ENCODE measurements at places on chromosomes 16 and 17.

DNA sequence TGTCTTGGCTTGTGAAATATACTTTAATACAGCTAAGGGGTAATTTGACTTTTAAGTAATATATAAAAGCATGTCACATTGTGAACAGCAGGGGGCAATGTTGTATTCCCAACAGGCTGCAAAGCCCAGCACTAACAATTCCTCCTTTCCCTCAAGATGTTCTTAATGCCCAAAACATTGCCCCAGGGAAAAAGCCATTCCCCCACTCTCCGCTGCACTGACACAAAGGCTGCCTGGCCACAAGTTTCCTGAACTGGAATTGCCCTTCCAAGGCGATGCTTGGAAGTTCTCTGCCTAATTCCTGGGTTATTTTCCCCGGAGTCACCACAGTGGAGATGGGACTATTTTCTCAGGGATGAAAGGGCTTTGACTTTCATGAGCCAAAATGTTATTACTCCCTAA, 27.2 kb downstream of the CLEC16A start:
- no peak for DNase-seq

GRCh38 chr16:79301051-79301450, 299.5 kb downstream of the MAF start:
- DNase-seq = no peak

GRCh38 chr16:78735337-78735736, 635.9 kb downstream of the WWOX start:
- DNase-seq = no peak

DNA sequence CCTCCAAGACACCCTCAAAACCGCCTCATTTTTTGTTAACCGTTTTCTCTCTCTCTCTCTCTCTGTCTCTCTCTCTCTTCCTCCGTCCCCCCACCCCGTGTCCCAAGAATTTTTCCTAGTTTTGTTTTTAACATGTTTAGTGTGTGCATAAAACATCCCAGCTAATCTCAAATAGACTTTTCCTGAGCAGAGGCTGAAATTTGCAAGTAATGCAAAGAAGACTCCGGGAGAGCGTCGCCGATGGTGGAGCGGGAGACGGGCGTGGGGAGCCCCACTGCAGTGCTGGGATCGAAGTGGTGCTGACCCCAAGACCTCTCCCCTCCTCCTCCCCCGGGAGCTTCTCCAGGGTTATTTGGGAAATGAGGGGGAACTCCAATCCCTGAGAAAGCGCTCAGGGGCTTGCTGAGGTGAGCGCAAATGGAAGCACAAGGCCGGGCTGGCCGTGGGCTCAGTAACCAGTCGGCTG, 4.7 kb upstream of the DLX4 start:
- DNase-seq = no peak

GRCh38 chr17:19460700-19461099, 49.7 kb downstream of the RNF112 start:
- DNase-seq = no peak

GRCh38 chr16:10601444-10602408, 21.3 kb upstream of the EMP2 start:
- DNase-seq = no peak

DNA sequence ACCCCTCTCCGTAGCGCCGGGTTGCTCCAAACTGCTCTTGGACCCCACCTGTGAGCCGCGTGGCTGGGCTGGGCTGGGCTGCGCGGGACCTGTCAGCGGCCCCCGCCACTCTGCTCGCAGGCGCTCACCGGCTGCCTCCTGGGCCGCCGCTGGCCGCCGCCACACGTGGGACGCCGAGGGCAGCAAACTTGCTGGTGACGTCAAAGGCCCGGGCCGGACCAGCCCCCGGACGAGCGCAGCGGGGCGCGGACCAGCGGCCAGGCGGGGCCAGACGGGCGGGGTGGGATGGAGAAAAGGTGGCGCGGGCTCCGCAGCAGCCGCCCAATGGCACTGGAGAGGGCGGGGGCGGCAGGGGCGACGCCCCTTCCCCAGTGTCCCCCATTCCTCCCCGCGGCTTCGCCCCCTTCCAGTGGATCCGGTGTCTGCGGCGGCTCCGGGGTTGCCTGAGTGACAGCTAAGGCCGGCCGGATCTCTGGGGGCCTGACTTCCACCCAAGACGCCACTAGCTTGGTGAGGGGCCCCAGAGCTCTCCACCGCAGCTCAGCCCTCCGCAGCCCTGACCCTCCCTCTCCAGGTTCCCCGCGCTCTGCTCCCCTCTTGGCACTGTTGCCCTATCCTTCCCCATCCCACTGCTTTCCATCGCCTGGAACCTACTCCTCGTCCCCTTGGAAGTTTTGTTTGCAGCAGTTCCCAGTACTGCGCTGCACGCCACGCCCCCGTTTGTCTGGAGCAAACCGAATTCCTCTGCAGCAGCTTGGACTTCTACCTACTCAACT, at the start of gene HS3ST3A1:
HS3ST3A1 (minus strand) TSS at position 154 of the 776 bp plus-strand sequence. CDS start 800 bp downstream, outside the sequence.
- DNase-seq = peak; percentile 80

- DNase-seq = no peak
Measured at GRCh38 chr16:29994600-29995323, 655 bp downstream of the HIRIP3 start.

DNA sequence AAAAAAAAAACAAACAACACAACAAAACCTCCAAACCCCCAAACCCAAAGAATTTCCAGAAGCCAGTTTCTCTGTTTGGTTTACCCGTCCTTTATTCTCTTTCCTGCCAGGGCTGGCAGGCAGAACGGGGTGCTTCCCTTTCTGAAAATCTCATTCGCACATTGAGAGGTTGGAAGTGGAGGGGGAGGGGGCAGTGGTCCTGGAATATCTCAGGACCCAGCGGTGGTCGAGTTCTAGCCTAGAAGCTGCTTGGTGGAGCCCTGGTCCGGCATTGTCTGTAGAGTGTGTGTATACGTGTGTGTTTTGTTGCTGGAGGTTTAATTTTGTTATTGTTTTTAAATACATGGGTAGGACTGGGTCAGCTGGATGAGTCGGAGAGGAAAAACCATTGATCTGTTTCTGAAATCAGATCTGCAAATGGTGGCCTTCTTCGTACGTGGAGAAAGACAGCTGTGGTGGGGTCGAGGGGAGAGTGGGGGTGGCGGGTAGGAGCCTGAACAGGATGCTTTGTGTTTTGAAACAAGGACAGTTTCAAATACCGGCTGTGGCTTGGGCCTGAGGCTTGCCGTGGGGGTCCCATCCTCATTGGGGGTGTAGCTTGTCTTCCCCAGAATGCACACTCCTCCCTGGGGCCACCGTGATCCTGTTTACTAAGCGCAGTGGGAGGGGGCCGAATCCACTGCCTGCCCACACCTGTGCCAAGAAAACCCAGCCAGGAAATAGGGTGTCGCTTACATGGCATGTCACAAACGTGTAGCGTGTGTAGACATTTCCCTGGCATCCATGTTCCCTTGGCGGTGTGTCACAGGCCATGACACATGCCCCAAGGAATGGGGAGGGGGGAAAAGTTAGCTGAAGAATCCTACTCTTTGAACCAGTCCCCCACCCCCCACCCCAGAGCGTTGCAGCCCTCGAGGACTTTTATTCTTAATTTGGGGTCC, 1.6 kb downstream of the CMIP start:
- no peak for DNase-seq

DNA sequence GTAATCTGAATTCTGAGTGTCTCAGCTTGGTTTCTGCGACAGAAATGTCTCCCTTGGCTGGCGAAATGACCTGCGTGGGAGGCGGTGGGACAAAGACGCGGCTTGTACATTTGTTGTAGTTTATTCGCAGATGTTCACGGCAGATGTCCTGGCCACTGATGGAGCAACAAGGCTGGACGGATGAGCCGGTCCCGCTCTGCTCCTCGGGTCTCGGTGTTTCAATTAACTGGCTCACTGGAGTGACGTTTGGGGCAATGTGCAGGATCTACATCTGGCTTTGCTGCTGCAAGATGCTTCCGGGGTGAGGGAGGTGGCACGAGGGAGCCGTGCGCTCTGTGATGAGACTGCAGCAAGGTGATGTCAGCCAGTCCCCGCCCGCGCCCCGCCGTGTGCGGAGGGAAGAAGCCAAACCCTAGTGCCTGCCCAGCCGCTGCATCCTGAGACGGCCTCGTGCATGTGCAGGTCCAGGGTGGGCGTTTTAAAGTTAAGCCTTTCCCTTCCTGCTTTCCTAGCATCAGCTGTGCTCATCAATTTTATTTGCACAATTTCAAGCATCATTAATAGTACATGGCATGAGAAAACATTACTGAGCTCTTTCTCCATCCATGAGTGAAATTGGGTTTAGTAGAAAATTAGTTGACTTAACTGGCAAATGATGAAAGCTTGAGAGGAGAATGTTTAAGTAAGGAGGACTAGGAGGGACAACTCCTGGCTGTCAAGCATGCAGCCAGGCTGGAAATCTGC, 44.4 kb downstream of the MGAT5B start:
- no peak for DNase-seq

- no peak for DNase-seq
Measured at GRCh38 chr17:58378733-58379510, 26.9 kb upstream of the SUPT4H1 start.

DNA sequence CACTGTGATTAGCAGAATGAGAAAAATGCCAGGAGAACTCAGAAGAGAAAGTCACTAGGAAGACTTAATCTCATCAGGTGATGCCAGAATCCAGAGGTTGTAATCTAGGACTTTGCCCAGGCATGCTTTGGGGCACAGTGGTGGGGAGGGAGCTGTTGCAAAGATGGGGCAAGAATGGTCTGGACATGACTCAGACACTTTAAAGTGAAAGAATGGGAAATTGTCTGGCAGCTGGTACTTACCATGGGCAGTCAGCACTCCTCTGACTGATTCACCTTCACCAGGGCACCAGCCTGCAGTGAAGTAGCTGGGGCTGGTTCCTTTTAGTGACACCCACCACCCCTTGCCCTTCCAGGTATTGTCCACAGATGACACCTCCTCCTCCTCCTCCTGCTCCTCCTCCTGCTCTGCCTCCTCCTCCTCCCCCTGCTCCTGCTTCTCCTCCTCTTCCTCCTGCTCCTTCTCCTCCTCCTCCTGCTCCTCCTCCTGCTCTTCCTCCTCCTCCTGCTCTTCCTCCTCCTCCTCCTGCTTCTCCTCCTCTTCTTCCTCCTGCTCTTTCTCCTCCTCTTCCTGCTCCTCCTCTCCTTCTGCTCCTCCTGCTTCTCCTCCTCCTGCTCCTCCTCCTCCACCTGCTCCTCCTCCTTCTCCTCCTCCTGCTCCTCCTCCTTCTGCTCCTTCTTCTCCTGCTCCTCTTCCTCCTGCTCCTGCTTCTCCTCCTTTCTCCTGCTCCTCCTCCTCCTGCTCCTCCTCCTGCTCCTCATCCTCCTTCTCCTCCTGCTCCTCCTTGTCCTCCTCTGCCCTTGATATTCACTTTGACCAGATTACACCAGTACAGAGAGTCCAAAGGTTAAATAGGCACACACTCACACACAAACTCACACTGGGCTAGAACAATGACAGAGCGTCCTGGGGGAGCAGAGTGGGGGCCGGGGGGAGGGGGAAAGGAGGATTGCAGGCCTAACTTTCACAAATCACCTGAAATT, at the start of gene CHD9NB:
CHD9NB (minus strand) TSS at position 379 of the 983 bp plus-strand sequence. CDS start 8,739 bp downstream, outside the sequence.
- DNase-seq = no peak

GRCh38 chr17:17944743-17945142, 27.5 kb downstream of the TOM1L2 start:
- no peak for DNase-seq

DNA sequence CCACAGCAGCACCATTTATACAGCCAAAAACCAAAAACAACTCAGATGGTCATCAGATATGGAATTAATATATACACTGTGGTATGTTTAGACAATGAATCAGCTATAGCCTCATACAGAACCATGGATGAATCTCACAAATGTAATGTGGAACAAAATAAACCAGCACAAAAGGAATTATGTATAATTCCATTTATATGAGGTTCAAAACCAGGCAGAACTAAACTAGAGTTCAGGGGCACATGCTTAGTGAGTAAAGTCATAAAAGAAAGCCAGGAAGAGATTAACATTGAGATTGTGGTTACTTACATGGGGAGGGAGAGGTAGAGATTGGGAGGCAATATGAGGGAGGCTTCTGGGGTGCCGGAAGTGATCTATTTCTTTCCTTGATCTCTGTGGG, 231.1 kb downstream of the COPRS start:
- DNase-seq = no peak

DNA sequence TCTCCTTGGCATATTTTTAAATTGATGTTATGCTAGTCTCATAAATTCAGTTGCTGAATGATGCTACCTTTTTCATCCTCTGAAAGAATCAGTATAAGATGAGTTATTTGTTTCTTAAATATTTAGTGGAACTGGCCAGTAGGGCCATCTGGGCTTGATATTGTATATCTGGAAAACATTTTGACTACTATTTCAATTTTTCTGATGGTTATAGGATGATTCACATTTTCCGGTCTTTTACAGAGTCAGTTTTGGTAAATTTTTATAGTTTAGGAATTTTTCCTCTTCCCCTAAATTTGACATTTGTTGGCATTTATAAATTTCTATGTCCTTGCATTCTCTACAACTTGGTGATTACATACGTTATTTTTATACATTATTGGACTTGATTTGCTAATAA, 296.3 kb upstream of the AXIN2 start:
- DNase-seq = no peak

GRCh38 chr16:3013998-3014690, 1.4 kb downstream of the CLDN9 start:
- no peak for DNase-seq

DNA sequence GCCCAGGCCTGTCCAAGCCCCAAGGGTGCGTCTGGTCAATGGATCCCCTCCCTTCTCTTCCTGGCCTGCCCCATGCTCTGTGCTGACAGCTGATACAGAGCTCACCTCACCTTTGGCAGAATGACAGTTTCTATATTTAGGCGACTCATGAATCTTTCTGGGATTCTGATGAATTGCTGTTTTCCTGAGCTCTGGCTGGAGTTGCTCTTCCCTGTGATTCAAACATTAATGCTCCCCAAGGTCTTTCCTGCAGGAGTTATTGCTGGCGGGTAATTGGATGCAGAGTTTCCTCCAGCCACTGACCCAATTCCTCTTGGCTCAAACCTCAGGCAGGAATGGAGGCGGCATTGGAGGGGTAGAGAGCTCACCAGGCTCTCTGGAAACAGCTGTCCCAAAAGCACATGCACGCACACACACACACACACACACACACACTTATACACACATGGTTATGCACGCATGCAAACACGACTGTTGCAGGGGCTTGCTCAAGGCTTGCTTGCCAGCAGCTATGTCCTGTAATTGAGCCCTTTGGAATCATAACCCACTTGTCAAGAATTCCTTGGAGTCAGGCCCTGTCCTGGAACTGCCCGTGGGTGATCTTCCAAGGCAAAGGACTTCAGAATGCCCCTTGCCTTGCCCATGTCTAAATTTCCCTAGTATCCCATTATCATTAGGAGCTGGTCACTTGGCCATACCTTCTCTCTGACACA, 128.8 kb downstream of the ASIC2 start:
- DNase-seq = no peak

- DNase-seq = no peak
Measured at GRCh38 chr16:19236561-19237209, 48.8 kb upstream of the CLEC19A start.

GRCh38 chr16:87874639-87875427, 5.5 kb upstream of the SLC7A5 start:
- no peak for DNase-seq

GRCh38 chr17:10210151-10210574, 11.8 kb upstream of the GAS7 start:
- no peak for DNase-seq

- DNase-seq = no peak
Measured at GRCh38 chr17:68568581-68568980, 32.6 kb downstream of the FAM20A start.

Measured in type B pancreatic cell (in vitro differentiated cells).